ENCODE measurements at places on chromosomes 7 and 10.

DNA sequence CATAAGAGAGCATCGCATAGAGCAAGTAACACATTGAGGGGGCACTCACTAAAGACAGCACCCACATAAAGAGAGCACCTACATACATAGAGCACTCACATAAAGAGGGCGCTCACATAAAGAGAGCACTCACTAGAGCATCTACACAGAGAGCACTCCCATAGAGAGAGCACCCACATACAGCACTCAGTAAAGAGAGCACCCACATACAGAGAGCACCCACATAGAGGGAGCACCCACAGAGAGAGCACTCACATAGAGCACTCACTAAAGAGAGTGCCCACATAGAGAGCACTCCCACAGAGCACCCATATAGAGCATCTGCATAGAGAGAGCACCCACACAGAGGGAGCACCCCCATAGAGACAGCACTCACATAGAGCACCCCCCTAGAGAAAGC, 47.8 kb downstream of the INSIG1 start:
- no peak for DNase-seq

DNA sequence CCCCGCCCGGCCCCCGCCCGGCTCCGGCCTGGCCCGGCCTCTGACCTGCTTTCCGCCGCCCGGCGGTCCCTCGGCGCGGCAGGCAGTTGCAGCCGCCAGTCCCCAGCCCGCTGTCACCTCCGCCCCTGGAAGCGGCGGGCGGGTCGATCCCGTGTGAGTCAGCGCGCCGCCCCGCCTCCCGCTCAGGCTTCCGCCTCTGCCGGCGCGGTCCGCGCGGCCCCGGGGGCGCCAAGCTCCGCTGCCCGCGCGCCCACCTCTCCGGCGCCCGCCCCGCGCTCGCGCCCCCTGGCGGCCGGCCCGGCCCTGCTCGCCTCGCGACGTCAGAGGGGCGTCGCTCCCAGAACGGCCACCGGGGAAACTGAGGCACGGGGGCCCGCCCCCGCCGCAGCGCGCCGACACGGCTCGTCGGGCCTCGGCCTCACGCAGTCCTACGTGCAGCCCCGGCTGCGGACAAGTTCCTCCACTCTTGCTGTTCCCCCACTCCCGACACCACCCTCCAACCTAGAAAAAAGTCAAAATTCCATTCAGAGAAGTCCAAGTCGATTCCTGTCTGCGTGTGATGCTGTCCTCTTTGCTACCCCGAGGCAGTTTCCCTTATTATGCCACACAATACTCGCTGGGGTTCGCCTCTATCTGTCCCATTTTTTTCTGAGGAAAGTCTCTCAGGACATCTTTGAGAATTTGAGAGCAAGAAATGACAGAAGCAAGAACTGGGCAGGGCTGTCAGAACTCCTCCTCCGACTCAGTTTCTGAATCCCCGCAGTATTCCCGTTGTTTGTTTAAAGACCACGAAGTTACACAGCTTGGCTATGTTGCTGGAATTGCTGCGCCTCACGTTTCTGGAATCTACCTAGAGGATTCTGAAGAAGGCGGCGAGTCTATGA, at the start of gene DNMBP:
DNMBP (minus strand) TSS at position 155 of the 884 bp plus-strand sequence. CDS start 37,823 bp downstream, outside the sequence.
- peak; percentile 41 for DNase-seq

DNA sequence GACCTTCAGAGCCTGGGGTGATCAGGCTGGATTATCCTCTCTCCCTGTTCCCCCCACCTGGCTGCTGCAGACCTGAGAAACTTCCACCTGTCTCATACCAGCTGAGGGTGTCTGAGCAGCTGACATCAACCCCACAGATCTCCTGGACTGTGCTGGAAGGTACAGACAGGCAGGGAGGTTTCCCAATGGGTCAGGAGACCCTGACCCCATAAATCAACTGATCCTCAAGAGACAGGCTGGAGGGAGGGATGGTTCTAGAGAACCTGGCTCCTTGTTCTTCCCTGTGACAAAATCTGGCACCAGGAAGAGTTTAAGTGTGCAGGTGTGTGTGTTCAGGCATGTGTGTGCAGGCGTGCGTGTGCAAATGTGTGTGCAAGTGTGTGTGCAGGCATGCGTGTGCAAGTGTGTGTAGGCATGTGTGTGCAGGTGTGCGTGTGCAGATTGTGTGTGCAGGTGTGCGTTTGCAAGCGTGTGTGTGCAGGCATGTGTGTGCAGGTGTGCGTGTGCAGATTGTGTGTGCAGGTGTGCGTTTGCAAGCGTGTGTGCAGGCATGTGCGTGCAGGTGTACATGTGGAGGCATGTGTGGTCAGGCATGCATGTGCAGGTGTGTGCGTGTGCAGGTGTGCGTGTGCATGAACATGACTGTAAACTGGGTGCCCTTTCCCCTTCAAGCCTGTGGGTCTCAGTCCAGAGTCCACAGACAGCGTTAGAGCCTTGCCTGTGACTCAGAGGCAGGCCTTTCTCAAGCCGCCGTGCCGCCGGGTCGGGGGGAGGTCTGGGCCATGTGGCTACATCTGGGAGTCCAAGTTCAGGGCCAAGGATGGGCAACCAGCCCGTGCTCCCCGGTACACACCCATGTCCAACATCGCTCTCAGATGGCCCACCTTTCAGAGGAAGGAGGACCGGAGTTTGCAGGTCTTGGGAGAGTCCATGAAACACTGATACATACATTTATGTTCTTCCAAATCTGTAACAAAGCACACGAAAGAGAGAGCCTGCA, 50.1 kb upstream of the ELN start:
- DNase-seq: no peak

DNA sequence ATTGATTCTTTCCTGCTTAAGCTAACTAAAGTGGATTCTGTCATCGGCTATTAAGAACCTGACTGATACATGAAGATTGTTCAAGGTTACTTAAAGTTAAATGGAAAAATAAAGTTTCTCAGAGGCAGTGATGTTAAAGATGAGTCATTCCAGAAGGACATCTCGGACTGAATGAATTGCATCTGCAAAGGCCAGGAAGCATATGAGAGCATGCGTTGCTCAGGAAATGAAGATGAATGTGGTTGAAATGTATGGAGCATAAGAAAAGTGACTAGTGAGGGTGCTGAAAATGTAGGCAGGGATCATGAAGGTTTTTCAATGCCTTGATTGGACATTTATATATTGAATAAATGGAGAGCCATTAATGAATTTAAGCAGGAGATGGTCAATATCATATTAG, 133.9 kb upstream of the GHITM start:
- DNase-seq: no peak

GRCh38 chr7:21572331-21573313, 29.8 kb downstream of the DNAH11 start:
- DNase-seq: no peak

DNA sequence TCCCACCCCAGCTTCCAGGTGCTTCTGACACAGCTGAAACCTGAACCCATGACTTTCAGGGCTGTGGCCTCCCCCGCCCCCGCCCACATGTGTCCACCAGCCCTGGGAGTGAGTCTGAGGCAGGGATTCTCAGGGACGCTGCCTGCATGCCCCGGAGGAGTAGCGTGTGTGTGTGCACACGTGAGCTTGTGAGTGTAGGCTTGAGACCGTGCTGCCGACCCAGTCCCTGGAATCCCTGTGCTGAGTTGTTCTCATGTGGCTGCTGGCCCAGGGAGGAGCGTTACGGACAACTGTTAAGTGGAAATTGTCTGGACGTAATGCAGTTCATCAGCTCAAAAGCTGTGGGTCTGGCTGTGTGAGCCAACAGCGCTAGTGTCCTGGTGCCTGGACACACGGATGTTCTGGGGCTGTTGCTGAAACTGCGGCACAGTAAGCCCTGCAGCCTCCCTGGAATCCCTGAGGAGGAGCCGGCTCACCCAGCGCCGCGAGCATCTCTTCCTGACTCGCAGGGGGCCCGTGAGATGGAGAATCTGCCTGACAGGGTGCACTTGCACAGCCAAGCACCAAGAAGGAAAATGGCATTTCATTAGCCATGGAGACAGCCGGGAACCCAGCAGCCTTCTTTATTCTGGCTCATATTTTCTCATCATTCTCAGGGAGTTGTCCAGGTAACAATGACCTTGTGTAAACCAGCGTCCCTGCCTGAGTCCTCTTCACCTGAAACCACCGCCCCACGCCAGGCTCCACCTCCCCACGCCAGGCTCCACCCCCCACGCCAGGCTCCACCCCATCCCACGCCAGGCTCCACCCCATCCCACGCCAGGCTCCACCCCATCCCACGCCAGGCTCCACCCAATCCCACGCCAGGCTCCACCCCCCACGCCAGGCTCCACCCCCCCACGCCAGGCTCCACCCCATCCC, 603.9 kb downstream of the PTPRN2 start:
- no peak for DNase-seq

GRCh38 chr10:3468919-3469638, 296.5 kb upstream of the PITRM1 start:
- DNase-seq: no peak

- no peak for DNase-seq
These were observed 1.0 kb upstream of the NRP1 start for GRCh38 chr10:33335551-33335800.

DNA sequence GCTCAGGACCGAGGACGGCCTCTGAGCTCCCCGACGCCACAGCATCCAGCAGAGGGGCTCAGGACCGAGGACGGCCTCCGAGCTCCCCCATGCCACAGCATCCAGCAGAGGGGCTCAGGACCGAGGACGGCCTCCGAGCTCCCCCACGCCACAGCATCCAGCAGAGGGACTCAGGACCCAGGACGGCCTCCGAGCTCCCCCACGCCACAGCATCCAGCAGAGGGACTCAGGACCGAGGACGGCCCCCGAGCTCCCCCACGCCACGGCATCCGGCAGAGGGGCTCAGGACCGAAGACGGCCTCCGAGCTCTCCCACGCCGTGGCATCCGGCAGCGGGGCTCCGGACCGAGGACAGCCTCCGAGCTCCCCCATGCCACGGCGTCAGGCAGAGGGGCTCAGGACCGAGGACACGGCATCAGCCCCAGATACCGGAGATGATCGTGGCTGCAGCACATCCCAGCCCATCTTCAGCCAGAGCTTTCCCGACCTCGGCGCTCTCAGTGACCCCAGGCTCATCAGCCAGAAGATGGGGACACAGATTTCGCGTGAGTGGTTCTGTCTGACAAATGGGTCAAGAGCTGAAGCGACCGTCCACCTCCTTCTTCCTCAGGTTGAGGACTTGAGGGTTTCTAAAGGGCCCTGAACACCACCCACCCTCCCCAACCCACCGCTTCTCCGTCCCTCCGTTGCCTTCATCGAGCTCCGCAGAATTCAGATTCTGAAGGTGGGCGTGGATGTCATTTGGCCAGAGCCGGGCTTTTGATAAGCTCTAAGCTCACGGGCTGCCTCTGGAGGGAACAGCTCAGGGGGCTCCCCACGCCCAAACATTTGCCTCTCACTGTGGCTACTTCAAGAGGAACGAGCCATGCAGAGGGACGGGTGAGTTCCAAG, 55.8 kb upstream of the DNAAF5 start:
- no peak for DNase-seq

DNA sequence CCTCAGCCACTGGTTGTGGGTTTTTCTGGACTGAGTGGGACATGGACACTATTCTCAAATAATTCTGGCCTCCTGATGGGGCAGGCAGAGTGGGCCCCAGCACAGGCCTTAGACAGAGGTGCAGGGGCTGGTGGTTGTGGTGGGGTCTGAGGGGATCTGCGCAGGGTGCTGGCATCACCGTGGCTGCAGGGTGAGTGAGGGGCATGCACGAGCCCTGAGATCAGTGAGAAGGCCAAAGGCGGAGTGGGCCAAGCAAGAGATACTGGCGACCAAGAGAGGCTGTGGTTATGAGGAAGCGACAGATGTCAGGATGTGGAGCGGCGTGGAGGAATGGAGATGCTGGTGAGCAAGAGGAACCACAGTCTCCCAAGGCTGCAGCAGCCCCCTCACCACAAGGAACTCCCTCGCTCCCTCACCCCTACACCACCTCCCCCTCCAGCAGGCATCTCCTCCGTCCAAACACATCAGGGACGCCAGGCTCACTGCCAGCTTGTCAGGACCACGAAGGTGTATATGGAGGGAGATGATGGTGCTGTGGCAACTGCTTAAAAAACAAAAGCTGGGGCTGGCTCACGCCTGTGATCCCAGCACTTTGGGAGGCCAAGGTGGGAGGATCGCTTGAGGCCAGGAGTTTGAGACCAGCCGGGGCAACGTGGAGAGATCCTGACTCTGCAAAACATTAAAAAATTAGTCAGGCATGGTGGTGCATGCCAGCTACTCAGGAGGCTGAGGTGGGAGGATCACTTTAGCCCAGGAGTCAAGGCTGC, 9.6 kb downstream of the PRF1 start:
- DNase-seq: no peak

GRCh38 chr7:50341724-50342123, 37.2 kb downstream of the IKZF1 start:
- no peak for DNase-seq

DNA sequence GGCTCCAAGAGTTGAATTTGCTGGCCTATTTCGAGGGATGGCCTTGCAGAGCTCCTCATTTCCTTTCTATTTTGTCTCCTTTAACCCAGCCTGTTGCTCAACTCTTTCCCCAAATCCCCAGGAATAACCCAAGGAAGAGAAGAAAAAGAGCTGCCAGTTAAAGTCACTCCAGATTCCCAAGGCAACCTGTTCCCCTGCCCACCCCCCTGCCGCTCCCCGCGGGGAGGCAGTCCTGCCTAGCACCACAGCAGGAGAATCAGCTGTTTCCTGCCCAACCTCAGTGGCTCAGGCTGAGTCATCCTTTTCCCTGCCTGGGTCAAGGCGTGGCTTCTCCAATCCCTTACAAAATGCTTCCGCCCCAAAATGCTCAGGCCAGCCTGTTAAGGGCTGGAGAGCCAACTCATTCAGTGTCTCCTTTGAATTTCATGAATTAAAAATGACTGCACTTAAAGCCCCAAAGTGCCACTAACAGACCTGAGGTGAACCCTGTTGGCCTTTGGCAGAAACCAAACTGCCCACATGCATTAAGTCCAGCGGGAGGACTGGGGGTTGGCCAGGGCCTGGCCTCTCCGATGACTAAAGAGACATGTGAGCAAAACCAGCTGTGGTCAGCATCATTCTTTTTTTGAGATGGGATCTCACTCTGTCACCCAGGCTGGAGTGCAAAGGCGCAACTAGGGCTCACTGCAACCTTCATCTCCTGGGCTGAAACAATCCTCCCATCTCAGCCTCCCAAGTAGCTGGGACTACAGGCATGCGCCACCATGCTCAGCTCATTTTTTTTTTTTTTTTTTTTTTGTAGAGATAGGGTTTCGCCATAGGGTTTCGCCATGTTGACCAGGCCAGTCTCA, 83.2 kb upstream of the KIF5B start:
- DNase-seq: no peak

GRCh38 chr10:14587540-14588083, 187.1 kb downstream of the FAM107B start:
- DNase-seq: no peak

- no peak for DNase-seq
These were observed 73.2 kb upstream of the CCAR1 start for GRCh38 chr10:68647672-68648341.

DNA sequence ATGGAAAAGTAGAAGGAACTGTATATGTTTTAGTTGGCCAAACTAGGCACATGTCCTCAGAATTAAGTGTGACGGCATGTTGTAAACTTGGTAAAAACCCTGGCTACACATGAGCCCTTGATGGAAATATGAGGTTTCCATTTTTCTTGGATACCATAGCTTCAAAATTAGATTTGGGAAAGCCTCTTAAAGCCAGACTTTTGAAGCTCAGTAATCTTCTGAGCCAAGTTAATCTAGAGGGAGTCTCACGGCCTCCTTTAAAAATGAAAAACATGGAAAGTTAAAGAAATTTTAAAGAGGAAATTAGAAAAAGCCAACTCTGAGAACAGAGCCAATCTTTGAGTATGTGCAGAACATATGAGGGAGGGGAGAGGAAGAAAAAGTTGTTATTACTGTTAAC, 376.0 kb downstream of the CTNNA3 start:
- DNase-seq: no peak

GRCh38 chr7:17130281-17131059, 168.0 kb upstream of the AHR start:
- peak; percentile 15 for DNase-seq
